ENCODE measurements at places on chromosomes 6 and 20.

DNA sequence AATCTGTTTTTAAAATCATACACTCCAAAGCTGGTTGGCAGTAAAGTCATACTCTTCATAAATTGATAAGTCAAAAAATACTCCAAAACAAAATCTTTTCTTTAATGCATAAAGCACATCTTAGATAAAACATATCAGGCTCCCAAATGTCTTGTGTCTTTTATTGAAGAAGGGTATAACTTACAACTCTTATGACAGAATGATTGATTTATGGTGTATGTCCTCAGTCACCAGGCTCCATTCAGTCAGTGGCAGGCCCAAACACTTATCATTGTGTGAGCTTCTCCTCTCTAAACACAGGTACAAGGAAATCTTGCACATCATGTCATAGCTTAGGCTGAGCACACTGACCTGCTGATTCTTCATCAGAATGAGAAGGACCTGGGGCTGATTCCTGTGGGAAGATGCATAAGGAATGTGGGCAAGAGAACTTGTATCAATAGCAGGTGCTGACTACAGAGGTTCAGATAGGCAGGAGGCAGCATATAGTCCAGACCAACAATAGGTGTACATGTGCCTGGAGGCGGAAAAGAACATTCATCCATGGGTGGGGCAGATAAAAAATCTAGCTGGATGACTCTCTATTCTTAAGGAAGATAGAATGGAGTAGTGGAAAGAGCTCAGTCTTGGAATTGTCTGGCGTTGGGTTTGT, 1.9 kb downstream of the CALHM5 start:
- no peak for DNase-seq

DNA sequence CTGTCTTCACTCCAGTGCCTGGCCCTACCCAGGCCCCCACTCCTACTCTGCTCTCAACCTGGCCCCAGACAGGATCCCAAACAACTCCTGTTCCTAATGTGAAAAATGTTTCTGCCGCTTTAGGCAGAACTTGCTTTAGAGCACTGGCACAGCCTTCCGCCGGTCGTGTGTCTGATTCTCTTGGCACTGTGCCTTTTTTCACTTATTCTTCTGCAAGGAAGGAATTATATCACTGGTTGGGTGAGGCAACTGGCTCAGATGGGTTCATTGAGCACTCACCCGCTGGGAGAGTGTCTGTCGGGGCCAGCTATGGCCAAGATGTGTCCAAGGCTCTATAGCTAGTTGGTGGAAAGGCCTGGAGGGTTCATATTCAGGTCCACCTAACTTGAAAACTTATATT, 33.6 kb upstream of the HLA-A start:
- no peak for DNase-seq

- DNase-seq: no peak
These were observed 6.0 kb downstream of the TLDC2 start for GRCh38 chr20:36881888-36882287.

GRCh38 chr6:35603326-35604202, 85.2 kb downstream of the FKBP5 start:
- DNase-seq: no peak

- DNase-seq: no peak
These were observed 13.9 kb downstream of the TNFAIP3 start for GRCh38 chr6:137880746-137881521.

- no peak for DNase-seq
These were observed 11.9 kb upstream of the NSFL1C start for GRCh38 chr20:1478566-1478965.

DNA sequence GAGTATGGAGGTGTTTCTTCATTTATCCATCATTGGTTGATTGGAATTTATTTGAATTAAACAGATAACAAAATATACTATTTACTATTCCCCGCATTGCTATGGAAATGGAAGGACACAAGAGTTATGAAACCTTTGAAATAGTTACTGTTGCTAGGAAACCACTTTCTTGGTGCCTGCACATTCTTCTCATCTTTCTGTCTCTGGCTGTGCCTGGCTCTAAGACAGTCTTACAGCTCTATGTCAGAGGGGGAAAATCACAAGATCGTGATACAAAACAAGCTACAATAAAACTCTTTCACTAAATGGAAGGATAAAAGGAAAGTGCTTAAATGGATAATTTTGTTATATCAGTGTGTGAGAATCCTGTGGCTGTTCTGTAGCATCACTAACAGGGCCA, 453.0 kb downstream of the LMBRD1 start:
- DNase-seq: no peak

- no peak for DNase-seq
These were observed 24.3 kb downstream of the SCAF8 start for GRCh38 chr6:154757352-154758050.

- no peak for DNase-seq
These were observed 38.3 kb downstream of the SNX3 start for GRCh38 chr6:108222504-108222903.

- DNase-seq: no peak
These were observed 6.1 kb downstream of the SNX3 start for GRCh38 chr6:108254433-108255410.

DNA sequence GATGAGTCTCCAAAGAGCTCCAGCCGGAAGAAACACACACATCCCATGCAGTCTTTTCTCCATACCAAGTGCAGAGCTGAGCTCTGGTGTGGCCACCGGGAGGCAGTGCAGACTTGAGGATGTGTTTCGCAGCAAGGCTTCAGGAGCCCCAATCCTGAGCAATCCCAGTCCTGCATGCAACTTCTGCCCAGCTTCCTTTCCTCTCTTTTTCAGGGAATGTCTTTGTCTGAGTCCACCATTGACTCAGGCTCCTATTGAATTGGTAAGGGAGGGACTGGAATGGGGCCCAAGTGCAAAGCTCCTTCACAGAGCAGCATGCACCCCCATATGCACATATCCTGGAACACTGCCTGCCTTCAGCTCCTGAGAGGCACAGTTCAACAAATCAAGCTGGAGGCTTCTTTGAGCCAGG, 50.5 kb upstream of the ASIP start:
- DNase-seq: peak; percentile 51

DNA sequence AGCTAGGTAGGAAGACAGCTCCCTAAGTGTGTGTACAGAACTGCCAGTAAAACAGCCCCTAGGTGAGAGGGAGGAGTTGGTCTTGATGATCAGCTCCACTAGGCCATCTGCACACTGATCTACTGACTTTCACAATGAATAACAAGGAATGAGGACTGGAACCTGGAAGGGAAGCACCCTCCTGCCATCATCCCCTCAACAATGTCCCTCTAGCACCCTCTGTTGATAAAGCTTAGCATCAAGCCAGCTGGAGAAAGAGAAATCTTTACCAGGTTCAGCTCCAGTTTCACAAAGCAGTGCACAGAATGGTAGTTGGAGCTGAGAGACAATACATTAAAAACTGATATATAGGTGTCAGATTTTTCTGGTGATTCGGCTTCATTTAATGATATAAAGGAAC, 57.2 kb upstream of the IRAK1BP1 start:
- DNase-seq: no peak

- no peak for DNase-seq
These were observed 58.8 kb upstream of the TAGAP start for GRCh38 chr6:159103396-159104162.

- no peak for DNase-seq
These were observed 37.5 kb upstream of the BEND3 start for GRCh38 chr6:107152638-107153430.

GRCh38 chr20:38825901-38826625, 20.6 kb downstream of the PPP1R16B start:
- no peak for DNase-seq

DNA sequence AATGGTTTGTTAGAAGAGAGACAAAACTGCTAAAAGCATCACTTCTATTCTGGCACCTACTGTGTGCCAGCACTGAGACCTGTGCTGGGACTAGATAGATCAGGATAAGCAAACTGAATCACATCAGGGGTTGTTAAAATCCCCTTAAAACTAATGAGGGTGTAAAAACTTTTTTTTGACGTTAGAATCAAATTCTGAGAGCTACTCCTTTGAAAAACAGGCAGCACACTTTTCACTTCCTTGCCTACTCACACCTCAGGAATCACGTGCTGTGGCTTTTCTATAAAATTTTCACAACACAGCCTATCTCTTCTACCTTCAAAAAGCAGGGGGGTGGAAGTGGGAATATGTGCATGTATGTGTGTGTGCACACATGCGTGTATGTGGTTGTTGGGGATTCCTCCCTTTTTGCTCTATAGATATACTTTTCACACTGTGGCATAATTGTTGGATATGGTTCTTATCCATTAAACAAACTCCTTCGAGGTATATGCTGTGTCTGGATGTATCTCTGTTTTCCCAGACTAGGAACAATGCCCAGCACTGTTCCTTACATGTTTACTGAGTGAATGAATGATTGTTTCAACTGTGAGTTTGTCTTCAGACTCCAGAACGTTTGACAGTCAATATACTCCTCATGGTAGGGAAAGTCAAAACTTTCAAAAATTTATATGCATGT, 105.4 kb downstream of the FYN start:
- peak; percentile 46 for DNase-seq

DNA sequence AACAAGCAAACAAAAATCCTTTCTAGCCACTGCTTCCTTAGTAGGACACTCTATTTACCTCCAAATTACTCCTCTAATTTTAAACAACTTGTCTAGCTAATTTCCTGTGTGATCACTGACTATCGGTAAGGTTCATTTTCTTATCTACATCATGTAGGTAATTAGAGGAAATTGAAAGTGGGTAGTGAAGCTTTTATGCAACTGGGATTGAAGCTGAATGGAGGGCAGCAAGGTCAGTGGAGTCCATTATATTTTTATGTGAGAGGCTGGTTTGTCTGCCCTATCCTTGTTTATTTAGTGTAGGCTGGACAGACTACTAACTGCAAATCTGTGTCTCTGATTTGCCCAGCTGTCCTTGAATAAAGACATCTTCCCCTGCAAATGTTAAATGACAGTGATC, 88.5 kb upstream of the SIM1 start:
- no peak for DNase-seq

GRCh38 chr6:10901770-10902169, 14.9 kb downstream of the SYCP2L start:
- no peak for DNase-seq

DNA sequence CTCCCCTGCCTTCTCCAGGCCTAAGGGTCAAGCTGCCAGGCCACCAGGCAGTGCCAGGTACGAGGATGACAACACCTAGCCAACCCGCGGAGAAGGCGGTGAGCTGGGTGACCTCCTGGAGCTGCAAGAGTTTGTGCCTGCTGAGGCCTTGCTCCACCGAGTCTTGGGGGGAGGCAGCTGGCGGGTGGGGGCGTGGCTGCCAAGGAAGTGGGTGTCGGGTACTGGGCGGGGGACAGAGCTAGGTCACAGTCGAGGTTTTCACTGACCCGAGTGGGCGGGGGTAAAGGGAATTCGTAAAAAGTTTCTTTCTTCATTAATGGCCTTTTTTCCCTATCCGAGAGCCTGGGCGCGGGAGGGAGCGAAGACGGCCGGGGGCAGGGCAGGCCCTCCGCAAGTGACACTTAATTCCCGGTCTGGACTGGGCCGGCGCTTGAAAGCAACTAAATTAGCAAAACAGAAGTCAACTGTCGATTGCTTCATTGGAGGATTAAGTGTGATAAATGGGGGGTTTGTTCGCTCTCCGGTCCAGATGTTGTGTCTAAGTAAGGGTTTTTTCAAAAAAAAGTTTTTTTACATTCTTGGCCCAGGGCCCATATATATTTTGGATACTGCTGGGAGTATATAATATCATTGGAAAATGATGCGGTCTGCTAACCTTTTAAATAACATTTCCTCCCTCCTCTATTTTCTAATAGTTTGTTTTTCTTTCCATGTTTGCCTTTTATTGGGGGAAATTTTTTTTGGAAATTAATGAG, 43.1 kb upstream of the FOXP4 start:
- no peak for DNase-seq

GRCh38 chr20:10179574-10180298, 38.9 kb upstream of the SNAP25 start:
- no peak for DNase-seq

DNA sequence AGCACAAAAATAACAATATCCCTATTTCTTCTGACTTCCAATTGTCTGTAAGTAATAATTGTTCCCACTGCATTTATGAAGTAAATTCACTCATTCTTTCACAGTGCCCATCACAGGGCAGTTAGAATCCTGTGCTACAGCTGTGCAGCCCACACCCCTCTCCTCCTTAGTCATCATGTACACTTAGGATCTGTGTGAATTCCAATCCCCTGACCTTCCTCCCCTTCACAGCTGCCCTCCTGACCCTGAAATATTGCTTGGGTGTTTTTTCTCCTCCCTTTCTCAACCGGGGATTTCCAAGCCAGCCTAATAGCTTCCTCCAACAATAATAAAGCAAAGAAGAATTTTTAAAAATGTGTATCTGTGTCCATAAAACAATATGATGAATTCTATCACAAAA, 91.5 kb upstream of the BEND6 start:
- DNase-seq: no peak

DNA sequence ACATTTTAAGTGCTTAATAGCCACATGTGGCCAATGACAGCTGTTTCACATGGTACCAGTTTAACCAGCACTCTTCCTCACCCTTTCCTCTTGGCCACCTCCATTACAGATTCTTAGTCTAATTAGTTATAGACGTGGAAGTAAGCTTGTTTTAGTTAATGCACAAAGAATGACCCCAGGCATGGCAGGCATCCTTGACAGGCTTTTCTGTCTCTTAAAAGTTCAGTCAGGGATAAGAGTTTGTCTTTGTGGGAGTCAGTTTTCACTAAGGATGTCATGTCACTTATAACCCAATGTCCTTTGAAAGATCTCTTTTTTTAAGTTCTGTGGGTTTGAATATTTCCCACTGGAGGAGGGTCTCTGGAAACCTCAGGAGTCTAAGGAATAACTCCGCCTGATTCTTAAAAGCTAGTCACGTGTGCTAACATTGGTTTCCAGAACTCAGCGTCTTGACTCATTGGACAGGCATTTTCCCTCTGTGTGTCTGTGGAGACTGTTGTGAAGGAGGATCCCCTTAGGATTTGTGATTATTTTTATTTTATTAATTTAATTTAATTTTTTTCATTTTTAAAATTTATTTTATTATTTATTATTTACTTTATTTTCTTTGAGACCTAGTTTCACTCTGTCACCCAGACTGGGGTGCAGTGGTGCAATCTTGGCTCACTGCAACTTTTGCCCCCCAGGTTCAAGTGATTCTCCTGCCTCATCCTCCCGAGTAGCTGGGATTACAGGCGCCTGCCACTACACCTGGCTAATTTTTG, 171.4 kb downstream of the ZFAND3 start:
- DNase-seq: no peak
